Anterior cingulate cortex (tissue), 58 donors: ENCODE measurements at places on chromosomes 11 and 22.
A peak's percentile ranks its signal among the peaks of the same experiment; 100 is the strongest.

GRCh38 chr11:124339396-124340141, 19.6 kb upstream of the OR8D2 start:
- DNase-seq: no peak

- no peak for DNase-seq
Observed at GRCh38 chr11:2769409-2770095, 69.8 kb upstream of the KCNQ1OT1 start.

DNA sequence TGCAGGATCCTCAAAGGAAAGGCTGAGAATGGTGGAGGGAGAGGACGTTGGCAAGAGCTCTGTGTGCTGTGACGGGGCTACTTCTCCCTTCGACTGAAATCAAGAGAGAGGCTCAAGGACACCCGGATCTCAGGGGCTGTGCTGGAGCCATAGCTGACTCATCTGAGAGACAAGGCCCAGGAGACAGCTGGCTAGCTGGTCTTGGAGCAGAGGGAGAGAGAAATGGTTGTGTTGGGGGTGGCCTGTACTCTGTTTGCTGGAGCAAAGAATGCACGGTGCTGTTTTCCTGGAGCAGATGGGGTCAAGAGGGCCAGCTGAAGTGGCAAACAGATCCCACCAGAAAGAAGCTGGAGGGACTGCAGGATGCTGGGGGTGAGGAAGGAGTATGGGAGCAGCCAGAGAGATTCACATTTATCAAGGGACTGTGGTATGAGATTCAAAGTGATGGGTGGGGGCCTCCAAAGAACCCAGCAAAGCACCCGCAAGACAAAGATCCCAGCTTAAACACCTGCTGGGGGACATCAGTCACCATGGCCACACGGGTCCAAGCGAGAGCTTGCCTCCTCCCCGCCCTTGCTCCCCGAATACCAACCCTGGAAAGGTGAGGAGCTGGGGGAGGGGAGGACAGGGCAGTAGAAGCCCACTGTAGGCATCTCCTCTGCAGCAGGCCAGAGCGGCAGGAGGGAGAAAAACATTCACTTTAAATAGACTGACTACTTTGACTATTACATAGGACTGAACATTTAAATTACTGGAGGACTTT, 40.8 kb downstream of the MAP6 start:
- no peak for DNase-seq

- DNase-seq: no peak
Observed at GRCh38 chr22:17924735-17925364, 99.5 kb downstream of the MICAL3 start.

GRCh38 chr22:27195094-27195493, 537.7 kb downstream of the MIAT start:
- DNase-seq: no peak

DNA sequence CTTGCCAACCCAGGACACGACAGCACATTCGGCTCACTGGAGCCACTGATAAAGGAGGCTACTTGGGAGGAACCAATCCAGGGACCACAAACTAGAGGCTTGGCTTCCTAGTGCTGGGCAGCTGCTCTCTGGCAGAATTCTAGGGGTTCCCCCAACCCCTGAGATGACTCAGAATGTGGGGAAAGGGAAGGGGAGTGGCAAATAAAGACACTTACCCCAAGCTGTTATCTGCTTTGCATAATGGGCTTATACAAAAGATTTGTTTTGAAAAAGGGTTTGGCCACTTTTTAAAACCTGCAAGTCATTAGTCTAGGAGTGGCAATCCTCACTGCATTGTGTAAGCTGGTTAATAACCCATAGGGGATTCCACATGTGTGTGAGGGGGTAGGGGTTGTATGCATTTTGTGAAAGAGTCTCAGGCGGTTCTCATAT, 64.1 kb upstream of the LMO1 start:
- DNase-seq: no peak

- no peak for DNase-seq
Observed at GRCh38 chr11:48127521-48128183, 89.0 kb upstream of the OR4B1 start.

- no peak for DNase-seq
Observed at GRCh38 chr22:31973739-31974138, 29.4 kb downstream of the YWHAH start.

- peak; percentile 20 for DNase-seq
Observed at GRCh38 chr11:85826116-85826855, 15.3 kb upstream of the SYTL2 start.

DNA sequence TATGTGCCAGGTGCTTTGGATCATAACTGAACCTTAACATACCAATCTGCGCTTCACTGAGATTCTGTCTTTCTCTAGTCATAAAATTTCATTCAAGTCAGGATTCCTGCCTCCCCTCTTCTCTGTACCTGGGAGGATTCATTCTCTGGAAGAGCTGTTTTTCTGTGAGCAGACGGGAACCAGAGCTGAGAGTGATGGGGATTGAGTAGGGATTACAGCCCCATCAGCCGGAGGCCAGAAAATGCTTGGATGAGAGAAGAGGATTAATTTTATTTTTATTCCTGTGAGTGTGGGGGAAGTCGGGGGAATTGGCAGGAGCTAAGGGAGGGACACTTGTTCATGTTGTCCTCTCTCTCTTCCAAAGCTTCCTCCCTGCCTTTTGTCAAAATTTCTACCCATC, 4.7 kb downstream of the STX3 start:
- no peak for DNase-seq

- no peak for DNase-seq
Observed at GRCh38 chr22:21734540-21735199, 924 bp downstream of the YPEL1 start.

- DNase-seq: no peak
Observed at GRCh38 chr11:110305169-110306018, 9.0 kb upstream of the RDX start.

- DNase-seq: no peak
Observed at GRCh38 chr11:111019451-111019850, 226.1 kb upstream of the POU2AF2 start.

DNA sequence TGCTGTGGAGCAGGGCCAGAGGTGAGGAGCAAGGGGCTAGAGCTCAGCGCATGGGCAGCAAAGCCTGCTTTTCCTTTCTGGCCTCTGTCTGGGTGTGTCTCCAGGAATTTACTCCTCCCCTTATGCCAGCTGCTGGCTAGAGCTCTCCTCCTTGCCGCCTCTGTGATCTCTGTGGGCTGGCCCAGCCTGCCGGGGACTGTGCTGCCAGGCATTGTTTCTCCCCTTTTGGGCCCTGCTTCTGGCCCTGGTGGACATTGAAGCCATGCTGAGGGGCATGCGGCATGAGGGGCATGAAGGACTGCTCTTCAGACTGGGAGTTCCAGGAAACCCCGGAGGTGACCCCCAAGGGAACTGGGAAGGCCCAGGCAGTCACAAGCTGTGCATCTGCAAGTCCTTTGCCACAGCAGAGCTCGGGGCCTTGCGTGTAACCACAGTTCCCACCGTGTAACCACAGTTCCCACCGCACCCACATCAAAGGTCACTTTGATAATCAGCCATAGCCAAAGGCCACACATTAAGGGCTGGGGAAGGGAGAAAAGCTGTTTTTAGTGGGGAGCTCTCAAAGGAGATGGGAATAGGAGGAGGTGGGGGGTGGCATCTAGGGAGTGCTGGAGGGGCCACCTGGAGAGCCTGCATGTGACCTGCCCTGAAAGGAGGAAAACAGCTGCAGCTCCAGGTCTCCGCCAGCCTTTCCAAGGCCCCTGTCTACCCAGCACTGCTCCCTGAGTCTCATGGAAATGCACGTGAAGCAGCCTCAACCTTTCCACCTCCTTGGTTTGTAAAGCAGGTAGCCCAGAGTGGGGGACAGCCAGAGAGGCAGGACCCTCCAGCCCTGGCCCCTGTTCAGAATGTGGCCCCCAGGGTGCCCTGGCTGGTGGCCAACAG, 62.3 kb downstream of the PPFIBP2 start:
- DNase-seq: no peak

DNA sequence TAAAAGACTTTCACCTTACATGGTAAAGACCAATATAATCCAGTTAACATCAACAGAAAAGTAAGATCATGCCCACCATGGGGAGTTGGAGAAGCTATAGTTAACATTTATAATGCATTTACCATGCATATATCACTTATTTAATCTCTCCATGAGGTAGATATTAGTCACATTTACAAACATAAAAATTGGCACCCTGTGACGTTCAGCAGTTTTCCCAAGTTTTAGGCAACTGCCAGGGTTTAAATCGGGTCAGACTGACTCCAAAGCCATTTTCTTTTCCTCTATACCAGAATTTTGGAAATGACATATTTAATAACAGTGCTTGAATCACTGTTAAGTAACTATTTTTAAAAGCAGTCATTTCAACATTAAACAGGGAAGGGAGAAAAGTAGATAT, 266.3 kb downstream of the DDX10 start:
- no peak for DNase-seq

- DNase-seq: no peak
Observed at GRCh38 chr22:25403811-25404471, 160.5 kb upstream of the GRK3 start.

DNA sequence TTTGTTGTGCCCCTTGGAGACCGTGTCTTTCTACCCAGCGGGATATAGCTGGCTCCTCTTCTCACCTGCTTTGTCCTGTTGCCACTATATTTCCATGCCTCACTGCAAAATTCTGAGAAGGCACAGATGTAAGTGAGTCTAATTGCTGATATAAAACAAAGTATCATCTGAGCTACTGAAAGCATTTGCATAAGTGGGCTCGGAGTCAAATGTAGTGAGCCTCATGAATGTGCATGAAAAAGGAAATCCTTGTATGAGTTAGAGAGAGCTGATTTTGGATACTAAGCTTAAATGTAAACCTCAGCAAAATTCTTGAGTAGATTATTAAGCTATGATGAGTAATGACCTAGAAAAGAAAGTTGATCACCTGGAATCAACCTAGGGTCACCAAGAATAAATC, 13.9 kb downstream of the OVCH2 start:
- no peak for DNase-seq

- no peak for DNase-seq
Observed at GRCh38 chr11:116792869-116793771, 1.4 kb upstream of the APOA5 start.

DNA sequence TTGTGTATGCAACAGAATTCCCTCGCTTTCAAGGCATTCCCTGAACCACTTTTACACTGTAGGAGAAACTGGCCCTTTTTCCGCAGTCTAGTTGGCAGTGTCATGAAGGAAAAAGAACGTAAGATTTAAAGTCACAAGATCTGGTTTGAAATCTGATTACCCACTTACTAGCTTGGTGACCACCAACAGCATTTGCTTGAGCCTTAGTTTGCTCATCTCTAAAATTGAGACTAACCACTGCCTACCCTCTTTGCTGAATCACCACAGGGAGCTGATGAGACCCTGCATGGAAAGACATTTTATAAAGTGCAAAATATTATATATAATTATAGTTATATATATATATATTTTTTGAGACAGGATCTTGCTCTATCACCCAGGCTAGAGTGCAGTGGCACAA, 39.4 kb downstream of the SYTL2 start:
- DNase-seq: no peak

DNA sequence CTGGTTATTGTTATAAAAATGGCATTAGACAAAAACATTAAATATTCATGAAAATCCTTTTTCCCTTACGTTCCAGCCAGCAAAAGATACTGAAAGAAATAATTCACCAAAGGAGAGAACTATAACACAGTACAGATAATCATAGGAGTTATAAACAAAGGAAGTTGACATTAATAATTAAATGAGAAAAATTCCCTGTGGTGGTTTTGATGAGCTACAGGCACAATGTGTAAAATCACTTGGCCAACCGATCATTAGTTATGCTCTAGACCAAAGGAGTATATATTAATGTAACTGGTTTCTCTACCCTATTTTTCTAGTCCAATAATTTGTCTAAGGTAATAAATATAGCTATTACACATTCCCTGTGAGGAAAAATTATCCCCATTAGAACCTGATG, 534.7 kb downstream of the CNTN5 start:
- DNase-seq: no peak

- peak; percentile 40 for DNase-seq
Observed at GRCh38 chr11:9264316-9265210, 587 bp downstream of the DENND5A start.

DNA sequence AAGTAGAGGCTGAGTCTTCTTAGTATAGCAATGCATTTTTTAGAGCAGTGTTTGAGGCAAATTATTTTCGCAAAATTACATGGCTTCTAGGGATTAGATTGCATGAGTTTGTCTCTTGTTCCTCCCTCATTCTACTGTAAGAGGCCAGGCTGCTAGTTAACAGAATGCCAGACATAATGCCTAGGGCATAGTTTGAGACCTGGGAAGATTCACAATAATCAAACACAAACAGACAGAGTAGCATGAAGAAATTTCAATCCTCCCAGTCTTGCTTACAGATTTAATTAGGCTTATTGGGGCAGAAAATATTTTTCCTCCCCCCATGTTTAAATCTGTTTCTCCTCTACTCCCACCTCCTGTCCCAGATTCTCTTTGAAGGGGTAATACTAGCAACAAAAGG, 48.3 kb downstream of the ARHGEF12 start:
- no peak for DNase-seq

GRCh38 chr11:15347969-15348734, 233.4 kb downstream of the INSC start:
- DNase-seq: no peak

DNA sequence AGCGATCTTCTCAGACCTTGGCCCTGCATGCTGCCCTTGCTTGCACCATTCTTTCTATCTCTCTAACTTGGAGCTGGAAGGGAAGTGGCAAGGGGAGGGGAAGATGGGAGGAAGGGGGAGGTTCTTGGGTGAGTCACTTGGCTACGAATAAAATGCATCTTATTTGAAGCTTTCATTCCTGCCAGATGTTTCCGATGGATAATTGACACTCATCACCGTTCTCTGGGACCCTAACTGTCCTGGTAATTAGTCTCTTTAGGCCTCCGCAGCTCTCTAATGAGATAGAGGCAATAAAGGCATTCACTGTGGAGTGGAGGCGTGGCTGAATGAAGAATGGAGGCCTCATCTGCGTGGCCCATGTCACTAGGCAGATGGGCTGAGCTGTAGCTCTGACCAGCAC, 960.1 kb downstream of the NTM start:
- no peak for DNase-seq

- no peak for DNase-seq
Observed at GRCh38 chr22:29463629-29464028, 16.4 kb upstream of the NEFH start.

GRCh38 chr22:36456464-36456845, 25.0 kb downstream of the TXN2 start:
- DNase-seq: no peak

GRCh38 chr11:118002010-118002540, 15.9 kb downstream of the IL10RA start:
- DNase-seq: no peak

DNA sequence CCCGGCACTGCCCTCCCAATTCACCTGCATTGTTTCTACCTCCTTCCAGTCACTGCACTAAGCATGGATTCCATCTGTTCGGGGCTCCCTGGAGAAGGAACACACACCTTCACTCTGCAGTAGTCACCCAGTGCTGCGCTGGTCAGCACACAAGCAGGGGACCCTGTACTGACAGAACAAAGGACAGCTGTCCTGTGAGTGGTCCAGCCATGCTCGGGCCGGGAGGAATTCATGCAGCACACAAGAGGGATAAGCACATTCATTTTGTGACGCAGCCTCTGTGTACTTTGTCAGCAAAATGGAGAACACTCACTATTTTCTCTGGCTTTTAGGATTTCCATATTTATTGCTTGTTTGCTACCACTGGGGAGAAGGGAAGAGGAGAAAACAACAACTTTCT, 167.3 kb downstream of the NTM start:
- DNase-seq: no peak

- DNase-seq: no peak
Observed at GRCh38 chr11:111438846-111439520, 59.9 kb upstream of the POU2AF1 start.

- DNase-seq: no peak
Observed at GRCh38 chr11:134019500-134019899, 49.4 kb upstream of the JAM3 start.
